ENCODE measurements at places on chromosomes 13 and 19.
A peak's percentile ranks its signal among the peaks of the same experiment; 100 is the strongest.

- DNase-seq = peak; percentile 89
Measured at GRCh38 chr19:47663435-47663910, 49.7 kb upstream of the EHD2 start.

DNA sequence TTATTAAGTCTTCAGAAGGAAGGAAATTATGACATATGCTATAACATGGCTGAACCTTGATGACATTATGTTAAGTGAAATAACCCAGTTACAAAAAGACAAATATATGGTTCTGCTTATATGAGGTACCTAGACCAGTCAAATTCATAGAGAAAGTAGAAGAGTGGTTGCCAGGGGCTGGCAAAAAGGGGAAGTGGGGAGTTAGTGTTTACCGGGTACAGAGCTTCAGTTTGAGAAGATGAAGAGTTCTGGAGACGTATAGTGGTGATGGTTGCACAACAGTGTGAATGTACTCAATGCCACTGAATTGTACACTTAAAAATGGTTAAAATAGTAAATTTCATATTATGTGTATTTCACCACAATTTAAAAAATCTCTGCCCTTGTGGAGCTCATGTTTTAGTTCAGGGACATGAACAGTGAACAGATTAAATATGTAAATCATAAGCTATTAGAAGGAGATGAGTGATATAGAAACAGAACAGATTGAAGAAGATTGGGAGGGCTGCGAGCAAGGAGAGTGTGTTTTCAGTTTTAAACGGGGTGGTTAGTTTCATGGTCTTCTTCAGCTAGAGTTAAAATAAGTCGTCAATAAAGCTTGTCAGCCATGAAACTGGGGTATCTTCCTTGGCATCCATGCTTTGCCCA, 355.2 kb downstream of the KCNRG start:
- DNase-seq = no peak

DNA sequence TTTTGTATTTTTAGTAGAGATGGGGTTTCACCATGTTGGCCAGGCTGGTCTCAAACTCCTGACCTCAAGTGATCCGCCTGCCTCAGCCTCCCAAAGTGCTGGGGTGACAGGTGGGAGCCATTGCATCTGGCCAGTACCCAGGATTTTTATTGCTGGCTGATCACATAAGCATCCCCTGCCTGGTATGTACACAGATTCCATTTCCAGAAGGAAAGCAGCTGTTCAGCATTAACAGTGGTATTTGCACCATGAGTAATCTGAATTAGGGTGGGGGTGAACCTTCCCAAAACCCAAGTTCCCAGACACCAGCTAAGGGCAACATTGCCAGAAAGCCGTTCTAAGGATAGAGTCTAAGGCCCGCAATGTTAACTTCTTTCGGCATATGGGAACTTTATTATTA, 7.3 kb downstream of the ZNF555 start:
- DNase-seq = no peak

- DNase-seq = no peak
Measured at GRCh38 chr13:41136396-41137031, 3.9 kb upstream of the KBTBD6 start.

- DNase-seq = no peak
Measured at GRCh38 chr13:39397896-39398265, 205.1 kb downstream of the LHFPL6 start.

DNA sequence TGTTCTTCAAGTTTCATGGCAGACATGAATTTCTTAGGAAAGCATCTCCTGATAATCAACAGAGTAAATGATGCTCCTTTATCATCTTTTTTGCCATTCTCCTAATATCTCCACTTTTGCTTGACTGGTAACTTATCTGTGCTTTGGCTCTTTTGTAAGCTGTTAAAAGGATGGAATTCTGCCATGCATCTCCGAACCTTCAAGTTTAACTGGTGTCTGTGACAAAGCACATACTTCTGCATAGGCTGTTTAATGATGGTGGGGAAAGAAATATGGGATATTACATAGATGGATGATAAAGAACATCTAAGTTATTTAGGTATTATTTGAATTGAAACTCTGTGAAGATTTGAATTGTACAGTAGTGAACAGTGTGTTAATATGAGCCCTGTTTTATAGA, 866.9 kb upstream of the SLITRK1 start:
- DNase-seq = no peak

DNA sequence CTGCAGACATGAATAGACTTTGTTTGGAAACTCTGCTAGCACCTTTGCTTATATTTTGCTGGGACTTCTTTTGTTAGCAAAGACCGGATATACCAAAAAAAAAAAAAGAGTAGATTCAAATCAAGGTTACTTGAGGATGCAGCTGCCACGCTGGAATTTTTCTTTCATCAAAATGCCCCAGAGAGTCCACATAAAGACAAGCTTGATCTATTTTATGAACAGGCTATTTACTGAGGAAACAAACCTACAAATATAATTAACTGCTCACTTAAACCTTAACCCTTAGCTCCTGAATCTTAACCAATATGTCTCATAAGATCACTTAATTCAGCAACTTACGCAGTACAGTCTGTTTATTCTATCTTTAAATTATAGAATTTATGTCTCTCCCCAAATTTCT, 27.1 kb upstream of the DOCK9 start:
- DNase-seq = no peak

GRCh38 chr19:58466760-58467589, at the start of gene ZNF324:
ZNF324 (plus strand) TSS chr19:58467080; CDS start chr19:58469186, 2,106 bp downstream.
- DNase-seq = peak; percentile 64

DNA sequence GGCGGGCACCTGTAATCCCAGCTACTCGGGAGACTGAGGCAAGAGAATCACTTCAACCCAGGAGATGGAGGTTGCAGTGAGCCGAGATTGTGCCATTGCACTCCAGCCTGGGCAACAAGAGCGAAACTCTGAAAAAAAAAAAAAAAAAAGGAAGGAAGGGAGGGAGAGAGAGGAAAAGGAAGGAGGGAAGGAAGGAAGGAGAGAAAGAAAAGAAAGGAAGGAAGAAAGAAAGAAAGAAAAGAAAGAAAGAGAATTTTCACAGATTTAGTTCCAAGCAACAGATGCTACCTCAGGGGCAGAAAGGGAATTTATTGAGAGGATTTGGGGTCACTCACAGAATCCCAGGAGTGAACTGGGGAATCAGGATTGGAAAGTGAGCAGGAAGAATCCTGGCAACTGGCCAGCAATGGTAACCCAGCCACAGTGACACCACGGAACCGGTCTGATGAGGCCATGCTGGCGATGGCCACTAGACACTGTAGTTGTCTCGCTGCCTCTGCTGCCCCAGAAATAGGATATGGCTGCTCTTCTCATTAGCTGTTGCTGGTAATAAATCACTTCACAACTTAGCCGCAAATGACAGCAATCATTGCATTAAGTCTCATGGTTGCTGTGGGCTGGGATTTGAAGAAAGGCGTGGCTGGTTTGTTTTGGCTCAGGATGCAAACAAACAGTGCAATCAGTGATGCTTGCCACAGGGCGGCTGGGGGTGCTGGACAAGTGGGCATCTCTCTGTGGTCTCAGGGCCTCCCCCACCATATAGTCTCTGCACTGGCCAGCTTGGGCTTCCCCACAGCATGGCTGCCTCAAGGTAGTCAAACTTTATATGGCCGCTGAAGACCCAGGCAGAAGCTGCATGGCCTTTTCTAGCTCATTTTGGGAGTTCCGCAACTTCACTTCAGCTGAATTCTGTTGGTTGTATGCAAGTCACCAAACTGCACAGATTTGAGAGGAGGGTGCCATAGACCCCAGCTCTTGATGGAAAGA, 5.2 kb upstream of the BCAM start:
- no peak for DNase-seq

- DNase-seq = no peak
Measured at GRCh38 chr19:34504273-34504808, 22.8 kb downstream of the WTIP start.

DNA sequence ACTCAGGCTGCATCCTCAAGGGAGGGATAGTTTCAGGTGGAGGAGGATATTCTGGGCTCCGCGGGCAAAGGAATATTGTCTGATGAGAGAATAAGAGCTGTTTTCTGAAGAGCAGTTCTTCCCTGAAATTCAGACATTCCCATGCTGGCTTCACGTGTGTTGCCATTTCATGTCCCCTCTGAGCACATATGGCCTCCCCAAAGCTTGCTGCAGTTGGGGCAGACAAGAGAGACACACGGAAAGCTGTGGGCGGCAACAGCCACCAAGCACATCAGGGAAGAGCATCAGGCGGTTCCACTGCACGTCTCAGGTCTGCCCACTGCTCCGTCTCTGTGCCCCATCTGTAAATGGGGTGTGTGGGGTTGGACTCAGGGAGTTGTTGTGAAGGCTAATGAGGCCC, 247.5 kb upstream of the TSHZ3 start:
- no peak for DNase-seq

DNA sequence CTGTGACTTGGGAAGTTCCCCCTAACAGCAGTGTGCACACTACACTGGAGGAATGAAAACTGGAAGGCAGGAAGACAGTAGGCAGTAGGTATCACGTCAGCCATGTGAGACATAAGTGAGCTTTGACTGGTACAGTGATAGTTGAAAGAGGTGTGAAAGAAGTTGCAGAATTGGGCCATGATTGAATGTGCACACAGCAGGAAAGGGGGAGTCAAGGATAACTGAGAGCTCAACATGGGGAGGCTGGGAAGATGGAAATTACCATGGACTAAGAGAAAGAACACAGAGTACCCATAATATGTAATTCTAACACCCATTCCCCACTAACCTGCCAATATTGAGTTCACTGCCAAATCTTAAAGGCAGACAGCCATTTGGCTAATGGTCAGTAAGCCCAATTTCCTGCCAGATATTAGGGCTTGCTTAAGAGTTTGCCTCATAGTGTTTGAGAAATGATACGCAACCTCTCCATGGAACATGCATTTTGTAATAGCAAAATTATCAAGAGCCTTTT, 321.7 kb downstream of the DCT start:
- DNase-seq = no peak

GRCh38 chr13:98500963-98501421, 75.9 kb downstream of the STK24 start:
- DNase-seq = no peak

- no peak for DNase-seq
Measured at GRCh38 chr13:80389073-80390038, 48.4 kb upstream of the SPRY2 start.

GRCh38 chr13:26987486-26988013, 184.1 kb downstream of the USP12 start:
- no peak for DNase-seq

DNA sequence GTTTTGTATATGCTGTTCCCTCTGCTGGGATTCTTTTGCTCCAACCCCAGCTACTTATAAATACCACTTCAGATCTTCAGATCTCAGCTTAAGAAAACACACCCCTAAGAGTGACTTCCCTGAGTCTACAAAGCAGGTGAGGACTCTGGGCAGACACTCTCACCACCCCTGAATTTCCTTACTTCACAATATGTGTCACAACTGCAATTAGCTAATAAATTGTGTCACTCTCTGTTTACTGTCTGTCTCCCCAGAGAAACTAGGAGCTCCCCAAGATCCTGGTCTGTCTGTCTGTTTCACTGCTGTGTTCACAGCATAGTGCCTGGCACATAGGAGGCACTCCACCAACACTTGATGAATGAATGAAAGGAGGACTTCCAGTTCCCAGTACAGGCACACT, 14.4 kb downstream of the CEBPA start:
- no peak for DNase-seq

- DNase-seq = no peak
Measured at GRCh38 chr19:58351990-58352755, 1.1 kb downstream of the A1BG start.

DNA sequence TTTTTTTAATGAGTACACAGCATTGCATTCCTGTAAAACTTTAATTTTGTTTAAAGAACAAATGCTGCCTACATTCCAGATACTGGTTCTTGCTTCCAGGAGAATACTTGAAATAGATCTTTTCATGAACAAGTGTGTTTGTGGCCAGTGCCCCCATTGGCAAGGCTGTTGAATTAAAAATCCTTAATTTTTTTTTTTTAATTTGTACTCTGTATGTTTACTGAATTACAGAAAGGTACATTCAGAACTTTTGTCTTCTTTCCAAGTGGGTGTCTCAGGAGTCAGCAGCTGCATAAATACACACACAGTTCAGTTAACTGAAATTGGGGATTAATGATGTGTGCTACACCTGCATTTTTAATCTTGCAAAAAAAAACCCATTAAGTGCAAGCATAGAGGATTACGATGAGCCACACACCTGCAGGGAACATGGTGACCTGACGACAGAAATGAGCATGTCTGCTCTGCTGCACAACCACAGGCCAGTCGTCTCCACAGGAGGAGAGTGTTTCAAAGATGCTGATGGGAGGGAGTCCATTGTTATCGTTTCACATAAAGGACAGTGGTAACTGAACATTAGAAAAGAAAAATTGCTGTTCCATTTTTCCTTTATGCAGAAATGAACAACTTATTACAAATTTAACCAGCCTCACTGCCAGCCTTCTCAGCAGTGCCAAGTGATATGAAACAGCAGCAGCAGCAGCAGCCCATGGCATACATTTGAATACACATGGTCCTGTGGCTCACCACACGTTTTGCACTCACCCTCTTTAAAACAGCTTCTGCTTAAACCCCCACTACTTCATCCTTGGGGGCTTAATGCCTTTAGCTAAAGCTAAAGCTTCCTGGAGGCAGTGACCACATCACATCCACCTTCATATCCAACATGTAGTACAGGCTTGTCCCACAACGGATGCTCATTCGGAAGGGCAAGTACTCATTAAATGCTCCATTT, 72.3 kb upstream of the RFC3 start:
- DNase-seq = no peak

- DNase-seq = peak; percentile 5
Measured at GRCh38 chr13:29362849-29363604, 232.5 kb downstream of the SLC7A1 start.

- no peak for DNase-seq
Measured at GRCh38 chr13:96499656-96500055, 409.7 kb downstream of the HS6ST3 start.

DNA sequence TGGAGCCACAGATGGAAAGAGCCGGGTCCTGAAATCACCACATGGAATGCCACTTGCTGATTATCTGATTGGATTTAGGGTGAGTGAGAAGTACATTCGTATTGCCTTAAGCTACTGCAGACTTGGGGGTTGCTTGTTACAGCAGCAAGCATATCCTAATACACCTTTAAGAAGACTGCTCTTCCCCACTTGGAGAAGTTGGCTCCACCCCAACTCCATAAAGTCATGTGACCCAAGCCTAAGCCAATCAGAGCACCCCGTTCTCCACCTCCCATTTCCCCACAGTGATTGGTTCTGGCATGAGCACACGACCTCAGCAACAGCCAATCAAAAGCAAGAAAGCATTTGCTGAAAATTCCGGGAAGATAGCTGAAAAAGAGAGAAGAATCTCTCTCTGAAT, 23.1 kb downstream of the CACNA1A start:
- no peak for DNase-seq

- no peak for DNase-seq
Measured at GRCh38 chr13:65679240-65679639, 1550.9 kb downstream of the PCDH9 start.

- DNase-seq = no peak
Measured at GRCh38 chr19:1650650-1651567, 1.5 kb downstream of the TCF3 start.

GRCh38 chr13:67632590-67632989, 402.5 kb upstream of the PCDH9 start:
- no peak for DNase-seq

- no peak for DNase-seq
Measured at GRCh38 chr19:35431145-35431807, 16.8 kb upstream of the FFAR2 start.

- DNase-seq = no peak
Measured at GRCh38 chr19:40091205-40092129, 724 bp upstream of the ZNF780A start.

Data from non-pigmented ciliary epithelial cell (primary cell).